Stimulated activated CD4-positive, alpha-beta T cell treated with anti-CD3 and anti-CD28 coated beads, Interleukin-15, amount 100 ng/mL, for 1 hour (primary cell): ENCODE measurements at places on chromosomes 16 and 17.

GRCh38 chr16:65523283-65523944 is 401.6 kb upstream of the CDH11 start:
- no peak for DNase-seq

DNA sequence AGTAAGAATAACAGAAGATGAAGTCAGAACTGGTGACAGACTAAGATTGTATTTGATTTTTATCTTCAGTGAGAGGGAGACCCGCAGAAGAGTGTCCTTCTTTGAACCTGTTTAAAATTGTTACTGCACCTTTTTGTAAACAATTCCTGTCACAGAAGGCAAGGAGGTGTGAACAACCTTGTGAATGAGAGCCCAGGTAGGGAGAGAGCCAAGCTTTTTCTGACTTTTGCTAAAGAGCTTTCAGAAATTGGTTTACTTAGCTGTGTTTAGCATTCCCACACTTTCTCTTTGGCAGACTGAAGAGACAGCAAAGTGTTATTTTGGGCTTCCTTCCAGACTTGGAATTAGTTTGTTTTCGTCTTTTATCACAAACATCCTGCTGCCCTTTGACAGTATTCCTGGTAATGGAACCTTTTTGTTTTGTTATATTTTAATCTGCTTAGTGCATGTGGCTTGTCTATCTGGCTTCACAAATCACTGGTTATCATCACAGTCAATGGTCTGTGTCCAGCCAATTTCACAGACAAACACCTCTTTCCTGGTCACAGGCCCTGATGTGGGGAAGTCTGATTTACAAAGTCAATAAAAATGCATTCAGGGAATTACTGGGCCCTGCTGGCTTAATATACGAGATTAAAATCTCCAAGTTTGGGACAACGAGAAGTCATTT is 85.7 kb upstream of the HS3ST2 start:
- DNase-seq = no peak

DNA sequence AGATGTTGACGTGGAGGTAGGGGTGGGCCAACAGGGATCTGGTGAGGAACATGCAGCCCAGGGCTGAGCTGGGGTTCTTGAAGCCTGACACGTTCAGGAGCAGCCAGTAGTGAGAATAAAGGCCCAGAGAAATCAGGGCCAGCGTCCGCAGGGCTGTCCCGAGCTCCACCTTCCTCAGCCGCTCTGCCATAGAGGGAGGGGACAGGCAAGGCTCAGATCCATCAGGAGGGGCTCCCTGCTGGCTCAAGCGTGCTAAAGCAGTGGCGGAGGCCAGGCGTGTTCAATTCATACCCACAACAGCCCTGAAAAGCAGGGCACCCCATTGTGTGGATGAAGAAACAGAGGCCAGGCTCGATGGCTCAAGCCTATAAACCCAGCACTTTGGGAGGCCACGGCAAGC is 8.3 kb upstream of the FDXR start:
- no peak for DNase-seq

- DNase-seq = no peak
These were observed 19.1 kb downstream of the ETV4 start for GRCh38 chr17:43526886-43527648.

- DNase-seq = no peak
These were observed 29.6 kb downstream of the CLUAP1 start for GRCh38 chr16:3530371-3530914.

- DNase-seq = no peak
These were observed 1.0 kb upstream of the KRT20 start for GRCh38 chr17:40886090-40886489.

DNA sequence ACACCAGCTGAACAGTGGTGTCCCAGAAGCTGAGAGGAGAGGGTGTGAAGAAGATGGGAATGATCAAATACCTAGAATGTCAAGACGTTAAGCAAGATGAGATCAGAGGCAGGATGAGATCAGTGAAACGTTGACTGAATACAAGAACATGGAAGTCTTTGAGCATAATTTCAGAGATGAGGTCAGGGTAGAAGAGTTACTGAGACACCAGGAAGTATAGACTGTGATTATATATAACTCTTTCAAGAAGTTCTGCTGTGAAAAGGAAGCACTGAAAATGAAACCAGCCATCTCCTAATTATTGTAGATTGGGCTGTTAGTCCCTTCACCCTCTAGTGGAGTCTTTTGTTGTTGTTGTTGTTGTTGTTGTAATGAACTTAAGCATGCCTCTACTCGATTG is 9.1 kb downstream of the SHCBP1 start:
- DNase-seq = no peak

DNA sequence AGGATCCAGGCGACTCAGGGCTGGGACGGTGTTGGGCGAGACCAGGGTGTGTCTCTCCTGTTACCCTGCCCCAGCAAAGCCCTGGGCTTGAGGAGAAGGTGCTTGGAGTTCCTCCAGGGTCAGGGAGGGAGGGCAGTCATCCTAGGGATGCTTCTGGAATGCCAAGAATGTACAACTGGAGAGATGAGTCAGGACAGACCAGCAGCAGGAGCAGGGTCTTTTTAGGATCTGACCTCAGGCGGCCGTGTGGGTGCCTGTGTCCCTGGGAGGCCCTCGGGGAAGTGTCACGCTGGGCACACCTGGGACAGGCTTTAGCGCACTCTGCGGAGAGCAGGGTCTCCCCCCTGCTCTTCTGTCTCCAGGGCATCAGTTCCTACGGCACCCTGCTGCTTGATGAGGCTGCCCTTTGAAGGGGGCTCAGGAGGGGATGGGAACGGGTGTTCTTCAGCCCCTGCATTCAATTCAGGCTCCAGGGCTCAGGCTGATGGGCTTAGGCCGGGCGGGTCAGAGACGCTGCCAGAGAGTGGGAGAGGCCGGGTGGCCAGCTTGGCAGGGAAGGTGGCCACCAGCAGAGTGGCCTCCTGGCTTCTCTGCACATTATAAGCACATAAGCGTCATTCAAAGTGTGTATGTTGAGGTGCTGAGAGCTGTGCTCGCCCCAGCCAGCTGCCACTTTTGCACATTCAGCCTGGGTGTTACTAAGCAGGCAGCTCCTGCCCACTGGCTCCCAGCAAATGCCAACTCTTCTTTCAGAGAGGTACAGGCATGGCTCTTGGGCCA is 8.4 kb upstream of the MTSS2 start:
- no peak for DNase-seq

- no peak for DNase-seq
These were observed 9.0 kb upstream of the CDH5 start for GRCh38 chr16:66357523-66357928.

- DNase-seq = peak; percentile 71
These were observed 3.7 kb downstream of the SOCS3 start for GRCh38 chr17:78356101-78356713.

- no peak for DNase-seq
These were observed 2.6 kb downstream of the APRT start for GRCh38 chr16:88809068-88809675.

DNA sequence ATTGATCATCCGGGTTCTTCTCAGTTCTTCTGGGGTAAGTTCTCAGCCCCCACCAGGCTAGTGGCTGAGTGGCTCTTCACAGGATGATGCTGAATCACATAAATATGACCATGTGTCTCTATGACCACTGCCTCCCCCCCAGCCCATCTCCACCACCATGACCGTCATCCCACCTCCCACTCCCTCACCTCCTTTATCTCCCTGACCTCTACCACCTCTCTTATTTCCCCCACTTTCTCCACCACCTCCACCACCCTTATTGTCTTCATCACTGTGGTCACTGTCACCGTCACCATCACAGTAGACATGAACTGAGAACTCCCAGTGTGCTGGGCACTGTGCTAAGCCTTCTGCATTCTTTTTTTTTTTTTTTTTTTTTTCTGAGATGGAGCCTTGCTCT is 32.5 kb downstream of the RGS9 start:
- no peak for DNase-seq

GRCh38 chr16:1413684-1414531 is 596 bp downstream of the UNKL start:
- DNase-seq = peak; percentile 44

DNA sequence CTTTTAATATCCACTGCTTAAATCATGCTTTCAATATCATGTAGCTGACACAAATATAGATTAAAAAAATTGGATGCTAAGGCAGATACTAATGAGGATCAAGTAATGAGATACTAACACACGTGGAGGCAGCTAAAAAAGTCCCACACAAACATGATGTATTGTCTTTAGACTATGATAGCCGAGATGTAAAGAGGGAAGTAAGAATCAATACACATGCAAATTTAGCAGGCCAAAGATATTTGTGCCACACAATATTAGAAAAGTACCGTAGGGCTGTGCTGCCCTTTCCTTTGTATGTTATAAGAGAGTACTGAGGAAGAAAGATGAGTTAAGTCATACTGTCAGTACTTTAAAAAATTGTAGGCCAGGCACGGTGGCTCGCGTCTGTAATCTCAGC is 51.4 kb upstream of the STAC2 start:
- no peak for DNase-seq

GRCh38 chr16:18983565-18984434 is at the start of gene TMC7:
Gene TMC7 (plus strand): TSS chr16:18983934. CDS start chr16:18984064, 130 bp downstream.
- no peak for DNase-seq

DNA sequence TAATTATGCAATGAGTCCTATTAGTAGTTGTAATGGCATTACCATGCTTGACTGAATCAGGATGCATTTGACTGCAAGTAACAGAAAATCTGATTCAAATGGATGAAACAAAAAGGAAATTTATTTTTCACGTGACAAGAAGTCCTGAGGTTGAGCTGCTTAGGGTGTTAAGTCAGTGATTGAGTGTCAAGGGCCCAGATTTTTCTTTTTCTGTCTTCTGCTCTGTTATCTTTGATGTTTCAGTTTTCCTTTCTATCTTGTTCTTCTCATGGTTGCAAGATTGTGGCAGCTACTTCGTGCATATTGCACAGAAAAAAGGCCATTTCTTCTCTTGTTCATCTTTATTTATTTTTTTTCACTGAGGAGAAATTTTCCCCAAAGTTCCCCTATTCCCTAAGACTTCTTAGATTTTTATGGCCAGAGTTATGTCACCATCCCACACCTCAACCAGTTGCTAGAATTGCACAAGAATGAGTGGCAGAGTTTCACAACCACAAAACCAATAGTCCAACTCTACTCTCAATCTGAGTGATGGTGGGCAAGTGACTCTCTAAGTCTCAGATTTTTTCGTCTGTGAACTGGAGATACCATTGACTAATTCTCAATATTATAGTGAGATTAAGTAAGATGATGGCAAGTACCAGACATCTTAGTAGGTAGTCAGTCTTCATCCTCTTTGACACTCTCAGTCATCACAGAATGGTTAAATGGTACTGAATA is 15.7 kb upstream of the GPR139 start:
- no peak for DNase-seq

GRCh38 chr16:9625122-9625521 is 533.7 kb downstream of the HAPSTR1 start:
- no peak for DNase-seq

DNA sequence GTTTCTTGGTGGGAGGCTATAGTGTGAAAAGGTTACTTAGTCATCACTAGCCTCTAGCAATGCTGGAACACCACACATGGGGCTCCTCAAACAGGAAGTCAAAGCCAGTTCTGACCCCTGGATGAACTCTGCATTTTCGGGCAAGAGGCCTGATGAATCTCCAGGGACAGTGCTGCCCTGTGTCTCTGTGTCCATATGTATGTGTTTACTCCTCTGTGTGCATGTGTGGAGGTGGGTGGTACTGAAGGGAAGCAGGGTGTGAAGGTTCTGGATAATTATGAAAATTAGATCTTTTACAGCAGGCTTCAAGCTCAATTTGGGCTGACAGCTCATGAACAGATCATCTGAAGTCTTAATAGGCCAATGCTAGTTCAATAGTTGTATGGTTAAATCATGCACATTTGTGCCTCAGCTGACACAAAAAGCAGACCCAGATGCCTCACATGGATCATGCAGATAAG is 133.6 kb downstream of the SNX11 start:
- no peak for DNase-seq

GRCh38 chr16:25141648-25142047 is 30.1 kb downstream of the LCMT1 start:
- DNase-seq = no peak
